ENCODE measurements at places on chromosomes 7 and 10.

- no peak for DNase-seq
These were observed 363.7 kb upstream of the PODXL start for GRCh38 chr7:131919920-131920709.

GRCh38 chr10:104253606-104254410 lies 884 bp upstream of the GSTO1 start:
- DNase-seq = no peak

DNA sequence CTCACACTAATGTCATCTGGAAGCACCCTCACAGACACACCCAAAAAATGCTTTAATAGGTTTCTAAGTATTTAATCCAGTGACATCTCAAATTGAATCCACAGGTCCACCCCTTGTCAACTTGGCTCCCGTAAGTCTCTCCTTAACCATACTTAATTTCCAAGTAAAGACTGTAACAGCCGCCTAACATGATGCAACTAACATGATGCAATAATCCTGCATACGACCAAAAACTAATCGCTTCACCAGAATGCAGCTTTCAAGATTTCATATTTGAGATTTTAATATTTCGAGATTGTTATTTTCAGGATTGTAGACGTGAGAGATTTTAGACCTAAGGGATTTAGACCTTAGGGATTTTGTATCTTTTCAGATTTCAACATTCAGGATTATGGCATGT lies 3.7 kb upstream of the HDAC9 start:
- no peak for DNase-seq

- DNase-seq = no peak
These were observed 110.3 kb downstream of the LRRC4 start for GRCh38 chr7:127920787-127921438.

- DNase-seq = no peak
These were observed 266.5 kb upstream of the SEMA3A start for GRCh38 chr7:84461093-84461492.

GRCh38 chr10:118501637-118502440 lies 93.6 kb downstream of the PRLHR start:
- no peak for DNase-seq

GRCh38 chr7:77202481-77202976 lies 2.9 kb upstream of the FGL2 start:
- DNase-seq = no peak

- DNase-seq = no peak
These were observed 3.6 kb upstream of the PTTG1IP2 start for GRCh38 chr7:90465816-90466215.

DNA sequence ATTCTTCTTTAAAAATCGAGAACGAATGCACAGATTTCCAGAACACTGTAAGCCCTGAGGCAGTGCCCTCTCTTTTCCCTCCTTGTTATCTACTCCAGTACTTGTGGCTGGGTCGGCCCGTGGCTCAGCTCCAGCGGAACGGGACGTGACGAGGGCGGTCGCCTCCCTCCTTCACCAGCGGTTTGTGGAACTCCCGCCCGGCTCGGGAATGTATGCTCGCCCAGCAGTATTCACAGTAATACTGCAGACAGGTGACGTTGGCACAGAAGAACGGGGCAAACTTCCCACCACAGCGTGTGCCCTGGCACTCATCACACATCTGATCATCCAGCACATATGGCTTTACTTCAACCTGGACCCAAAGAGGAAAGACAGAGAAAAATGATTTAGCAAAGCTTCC lies 128.5 kb downstream of the BTAF1 start:
- DNase-seq = no peak

GRCh38 chr10:49465736-49466135 lies 69.8 kb upstream of the DRGX start:
- no peak for DNase-seq

- no peak for DNase-seq
These were observed 22.5 kb downstream of the FAM171A1 start for GRCh38 chr10:15348579-15348978.

DNA sequence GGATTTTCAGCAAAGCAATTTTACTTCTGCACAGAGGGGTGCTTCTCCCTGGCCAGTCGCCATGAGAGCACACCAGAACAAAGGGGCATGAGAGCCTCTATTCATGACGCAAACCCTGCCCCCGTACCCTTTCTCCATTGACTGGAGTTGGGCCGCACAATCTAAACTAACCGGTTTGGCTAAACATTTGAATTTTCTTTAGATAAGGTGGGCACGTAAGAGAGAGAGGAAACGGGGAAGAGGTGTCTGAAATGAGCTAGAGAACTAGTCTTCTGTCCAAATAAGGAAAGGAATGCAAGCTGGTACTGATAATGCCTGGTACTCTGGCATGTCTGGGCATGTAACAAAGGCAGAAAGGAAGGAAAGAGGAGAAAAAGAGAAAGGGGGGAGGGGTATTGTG lies 13.2 kb upstream of the SCIN start:
- no peak for DNase-seq

DNA sequence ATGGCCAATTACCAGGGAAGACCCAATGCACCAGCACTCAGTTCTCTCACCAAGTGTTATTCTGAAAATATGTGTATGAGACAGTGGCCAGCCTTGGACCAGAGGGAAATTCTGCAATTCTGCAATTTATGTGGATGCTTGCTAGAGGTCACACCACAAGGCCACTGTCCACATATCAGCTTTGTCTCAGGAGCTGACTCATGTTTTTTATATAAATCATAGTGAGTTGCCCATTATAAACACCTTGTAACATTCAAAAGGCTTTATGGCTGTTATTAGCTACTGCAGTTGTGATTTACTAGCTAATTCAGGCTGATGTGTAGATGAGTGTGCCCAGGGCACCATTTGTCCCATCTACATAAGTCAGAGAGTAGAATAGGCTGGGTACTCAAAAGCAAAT lies 649.0 kb downstream of the LRMDA start:
- DNase-seq = no peak

DNA sequence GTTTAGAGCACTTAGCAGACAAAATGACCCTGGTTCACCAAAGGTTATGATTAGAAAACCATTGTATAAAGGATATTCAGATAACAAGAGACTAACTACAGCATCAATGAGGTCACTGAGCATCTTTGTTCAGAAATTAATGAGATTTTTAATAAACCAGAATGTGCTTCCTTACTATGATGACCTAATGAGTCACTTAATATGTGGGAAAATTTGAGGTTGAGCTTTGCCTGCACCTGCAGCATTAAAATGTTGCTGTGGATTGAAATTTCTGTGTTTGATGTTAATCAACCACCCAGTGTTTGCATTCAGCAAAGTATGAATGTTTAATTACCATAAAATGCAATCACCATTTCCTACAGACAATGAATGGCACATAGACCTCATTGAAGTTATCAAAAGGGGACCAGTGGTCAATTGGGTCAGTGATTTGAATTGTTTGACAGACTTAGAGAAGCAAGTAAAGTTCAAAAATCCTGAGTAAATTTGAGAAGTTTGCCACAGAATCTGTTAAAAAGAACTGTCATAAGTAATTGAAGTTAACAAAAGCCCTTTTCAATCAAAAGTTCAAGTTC lies 45.8 kb downstream of the EXOC6 start:
- DNase-seq = no peak

DNA sequence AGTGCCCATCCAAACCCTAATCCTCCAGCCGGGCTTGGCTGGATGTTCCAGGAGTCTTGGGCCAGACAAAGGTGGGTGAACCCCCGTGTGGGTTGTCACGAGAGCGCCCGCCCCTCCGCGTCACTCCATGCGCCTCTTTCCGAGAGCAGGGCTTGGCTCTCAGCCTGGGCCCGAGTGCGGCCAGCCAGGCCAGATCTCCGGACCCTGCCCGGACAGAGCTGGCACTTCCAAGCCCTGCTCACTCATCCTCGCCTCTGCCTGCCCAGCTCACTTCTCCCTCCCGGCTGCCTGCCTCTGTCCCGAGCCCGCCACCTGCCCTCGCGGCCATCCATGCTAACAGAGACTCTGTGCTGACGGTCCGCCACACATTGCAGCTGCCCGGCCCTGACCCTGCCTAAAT lies 34.6 kb downstream of the AGAP3 start:
- DNase-seq = no peak

DNA sequence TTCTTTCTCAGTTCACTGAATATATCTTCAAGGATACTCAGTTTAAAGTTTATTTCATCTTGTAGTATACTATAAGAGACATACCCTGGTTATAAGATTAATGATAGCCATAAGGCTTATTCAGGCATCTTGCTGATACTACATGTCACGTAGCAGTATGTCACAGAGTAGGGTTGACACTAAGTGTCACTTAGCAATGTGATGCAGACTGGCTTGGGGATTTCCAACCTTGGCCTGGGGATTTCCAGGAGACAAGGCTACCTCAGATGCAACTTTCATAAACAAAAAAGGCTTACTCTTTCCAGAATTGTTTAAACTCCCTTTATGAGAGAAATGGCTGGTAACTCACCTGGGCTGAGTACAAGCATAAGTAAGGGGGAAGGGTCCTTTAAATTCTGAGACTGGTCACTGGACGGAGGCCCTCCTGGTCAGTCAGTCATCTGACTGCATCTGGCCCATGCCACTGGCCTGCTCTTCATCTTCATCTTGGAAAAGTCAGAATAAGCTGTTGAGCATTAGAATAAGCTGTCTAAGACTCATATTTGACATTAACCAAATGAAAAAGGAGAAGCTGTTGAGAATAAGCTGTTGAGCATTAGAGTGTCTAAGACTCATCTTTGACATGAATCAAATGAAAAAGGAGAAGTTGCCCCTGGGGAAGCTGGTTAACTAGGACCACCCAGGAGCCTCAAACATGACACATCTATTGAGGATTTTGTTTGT lies 9.5 kb downstream of the SLC13A1 start:
- DNase-seq = no peak

DNA sequence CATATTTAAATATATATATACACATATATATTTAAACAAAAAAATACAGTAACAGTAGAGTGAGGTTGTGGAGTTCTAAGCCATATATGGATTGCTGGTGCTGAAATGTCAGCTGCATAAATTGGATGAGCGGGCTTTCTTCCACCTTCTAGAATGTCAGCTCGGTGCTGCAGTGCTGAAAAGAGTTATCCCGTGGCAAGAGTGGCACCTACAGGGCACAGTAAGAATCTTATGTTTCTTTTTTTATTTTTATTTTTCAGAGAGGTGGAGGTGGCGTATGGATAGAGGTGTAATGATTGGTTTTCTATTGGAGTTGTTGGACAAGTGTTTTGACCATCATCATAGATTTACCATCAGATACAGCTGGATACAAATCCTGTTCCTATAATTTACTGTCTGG lies 86.2 kb upstream of the DYNC1I1 start:
- DNase-seq = no peak

- DNase-seq = no peak
These were observed 79.6 kb downstream of the LARP4B start for GRCh38 chr10:851901-852300.

- DNase-seq = no peak
These were observed 265.0 kb downstream of the CELF2 start for GRCh38 chr10:11282661-11283060.

DNA sequence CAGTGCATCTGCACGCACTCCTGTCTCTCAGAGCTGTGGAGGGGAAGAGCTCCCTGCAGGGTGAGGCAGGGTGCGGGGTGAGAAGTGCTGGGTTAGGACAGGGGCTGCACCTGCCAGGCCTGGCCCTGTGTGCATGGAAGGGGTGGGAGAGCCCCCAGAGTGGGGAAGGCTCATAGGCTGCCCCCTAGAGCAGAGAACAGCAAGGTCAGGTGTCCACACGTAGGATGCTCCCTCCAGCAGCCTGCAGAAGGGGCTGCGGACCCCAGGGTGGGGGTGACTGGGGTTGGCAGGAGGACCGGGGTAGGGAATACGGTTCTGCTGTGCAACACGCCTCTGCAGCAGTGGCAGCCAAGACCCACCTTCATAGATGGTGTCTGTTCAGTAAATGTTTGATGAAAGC lies 208.6 kb downstream of the PTPRN2 start:
- DNase-seq = no peak

DNA sequence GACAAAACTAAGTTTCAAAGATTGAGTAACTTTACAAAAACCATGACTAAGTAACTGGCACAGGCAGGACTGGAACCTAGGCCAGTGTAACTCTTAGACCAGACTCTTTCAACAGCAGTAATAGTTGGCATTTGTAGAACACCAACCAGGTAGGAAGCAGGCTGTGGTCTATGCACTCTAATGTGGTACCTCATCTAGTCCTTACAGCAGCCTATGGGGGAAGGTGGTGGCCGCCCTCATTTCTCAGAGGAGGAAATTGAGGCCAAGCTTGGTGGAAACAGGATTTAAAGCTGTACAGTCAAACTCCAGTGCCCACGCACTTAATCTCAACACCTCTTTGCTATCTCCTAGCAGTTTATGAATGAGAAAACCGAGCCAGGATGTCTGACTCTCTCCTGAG lies 165.4 kb upstream of the LRGUK start:
- DNase-seq = no peak

GRCh38 chr7:94190599-94191061 lies 186.5 kb upstream of the BET1 start:
- no peak for DNase-seq

- DNase-seq = no peak
These were observed 177.1 kb downstream of the DGKI start for GRCh38 chr7:137669706-137670105.

DNA sequence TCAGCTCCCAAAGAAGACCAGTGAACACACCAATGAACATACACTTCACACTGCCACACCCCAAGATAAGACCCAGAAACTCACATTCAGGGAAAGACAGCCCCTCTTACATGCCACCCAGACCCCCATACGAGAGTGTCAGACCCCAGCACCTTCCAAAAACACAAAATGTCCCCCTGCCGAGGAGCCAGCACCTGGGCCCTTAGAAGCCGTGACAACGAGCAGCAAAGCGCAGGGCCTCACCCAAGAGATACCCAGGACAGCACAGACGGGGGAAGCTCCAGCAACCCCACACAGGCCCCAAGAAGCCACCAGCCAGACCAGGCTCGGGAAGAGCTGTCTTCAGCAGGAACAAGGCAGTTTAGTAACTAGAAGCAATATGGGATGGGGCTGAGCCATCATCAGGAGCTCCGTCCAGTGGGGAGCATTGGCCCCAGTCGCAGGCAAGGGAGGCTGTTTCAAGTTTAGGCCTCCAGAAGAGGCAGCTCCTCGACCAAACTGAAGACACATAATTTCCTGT lies 243.6 kb downstream of the PTPRN2 start:
- no peak for DNase-seq
